ENCODE measurements at places on chromosomes 3 and 15.

GRCh38 chr15:83762367-83762766 is 108.4 kb downstream of the ADAMTSL3 start:
- DNase-seq, result no peak

- no peak for DNase-seq
These were observed 40.6 kb upstream of the ADPGK start for GRCh38 chr15:72824112-72824511.

- no peak for DNase-seq
These were observed 16.7 kb upstream of the TBL1XR1 start for GRCh38 chr3:177213801-177214535.

DNA sequence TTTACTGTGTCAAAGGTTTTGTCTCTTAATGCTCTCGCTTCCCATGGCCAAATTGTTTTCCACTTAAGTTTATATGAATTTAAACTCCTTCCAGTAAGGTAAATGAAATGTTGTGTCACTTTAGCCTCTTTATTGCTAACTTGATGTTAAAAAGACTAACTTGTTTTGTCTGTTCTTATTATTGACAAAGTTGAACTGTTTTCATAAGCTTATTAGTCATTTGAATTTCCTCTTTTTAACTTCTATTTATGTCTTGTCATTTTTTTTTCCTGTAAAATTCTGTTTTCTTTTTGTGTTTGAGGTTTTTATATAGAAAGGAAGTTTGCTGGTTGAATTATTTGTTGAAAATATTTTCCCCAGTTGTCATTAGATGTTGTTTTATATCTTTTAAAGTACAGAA is 25.8 kb downstream of the FAM98B start:
- DNase-seq, result no peak

DNA sequence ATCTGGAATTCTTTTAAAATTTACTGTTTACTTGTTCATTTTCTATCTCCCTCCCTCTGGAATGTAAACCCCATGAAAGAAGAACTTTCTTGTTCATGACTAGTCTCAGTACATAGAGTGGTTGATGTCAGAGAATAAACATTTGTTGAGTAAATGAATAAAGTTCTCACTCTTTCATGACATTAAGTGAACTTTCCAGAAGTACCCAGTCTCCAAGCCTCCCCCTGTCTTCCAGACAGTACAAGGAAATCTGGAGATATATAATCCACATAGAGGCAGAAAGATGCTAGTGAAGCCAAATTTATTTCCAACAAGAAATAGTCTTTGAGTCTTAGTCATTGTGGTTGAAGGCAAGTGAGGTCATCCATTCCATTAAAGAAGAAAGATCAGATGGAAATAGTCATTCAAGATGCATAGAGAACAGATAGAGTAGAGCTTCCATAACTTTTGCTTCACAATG is 71.5 kb upstream of the GALNT15 start:
- DNase-seq, result no peak

DNA sequence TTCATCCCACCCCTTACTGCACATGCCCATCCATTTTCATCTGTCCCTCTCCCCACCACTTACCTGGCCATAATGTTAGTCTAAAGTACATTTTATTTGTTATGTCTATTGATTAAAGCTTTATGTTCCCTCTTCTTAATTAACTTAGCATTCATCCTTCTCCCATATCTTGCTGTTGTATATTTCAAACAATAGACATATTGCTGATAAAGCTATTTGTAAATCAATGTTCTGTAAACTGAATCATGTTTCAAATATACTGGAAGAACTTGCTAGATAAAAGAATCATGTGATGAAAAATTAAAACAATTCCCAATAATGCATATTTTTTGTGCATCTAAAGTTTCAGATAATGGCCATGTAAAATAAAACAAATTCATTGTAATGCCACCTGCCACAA is 249.2 kb downstream of the IGSF11 start:
- DNase-seq, result no peak

DNA sequence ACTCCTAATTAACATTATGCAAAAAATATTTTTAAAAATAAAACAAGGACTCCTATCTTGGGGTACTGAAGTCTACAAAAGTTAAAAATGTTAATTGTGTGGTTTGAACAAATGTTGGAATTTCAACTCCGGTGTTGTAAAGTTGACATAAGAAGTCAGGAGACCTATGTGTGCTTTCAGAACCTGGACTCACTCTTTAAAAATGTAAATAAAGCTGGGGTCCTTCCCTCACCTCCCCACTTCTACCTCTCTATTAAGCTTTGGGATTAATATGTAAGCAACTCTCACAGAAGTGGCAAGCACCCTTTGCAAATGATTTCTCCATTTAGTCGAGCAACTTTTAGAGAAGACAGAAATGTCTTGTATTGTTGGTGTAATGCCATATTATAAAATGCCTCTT is 11.9 kb downstream of the MEIS2 start:
- no peak for DNase-seq

GRCh38 chr15:92326236-92326635 is 67.4 kb upstream of the ST8SIA2 start:
- DNase-seq, result no peak

GRCh38 chr3:134852893-134853351 is 57.9 kb downstream of the EPHB1 start:
- DNase-seq, result no peak

GRCh38 chr3:94862703-94863102 is 799.8 kb downstream of the NSUN3 start:
- no peak for DNase-seq

DNA sequence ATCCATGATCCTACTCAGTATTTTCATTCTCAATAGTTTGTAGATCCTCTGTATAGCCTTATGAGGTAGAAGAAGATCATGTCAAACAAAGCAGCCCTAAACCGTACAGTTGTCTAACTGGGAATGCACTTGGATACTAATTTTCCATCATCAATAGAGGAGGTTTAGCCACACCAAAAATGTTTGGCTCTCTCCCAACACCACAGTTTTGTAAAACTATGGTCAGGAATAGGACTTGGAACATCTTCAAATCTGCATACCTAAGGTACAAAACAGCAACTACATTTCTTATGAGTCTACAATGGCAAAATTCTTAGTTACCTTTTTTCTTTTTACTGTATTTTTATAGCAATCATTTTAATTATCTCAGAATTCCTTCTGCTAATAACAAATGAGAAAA is 1001.6 kb downstream of the ROBO2 start:
- DNase-seq, result no peak

- no peak for DNase-seq
These were observed 50.3 kb upstream of the SELENOK start for GRCh38 chr3:53941950-53942349.

DNA sequence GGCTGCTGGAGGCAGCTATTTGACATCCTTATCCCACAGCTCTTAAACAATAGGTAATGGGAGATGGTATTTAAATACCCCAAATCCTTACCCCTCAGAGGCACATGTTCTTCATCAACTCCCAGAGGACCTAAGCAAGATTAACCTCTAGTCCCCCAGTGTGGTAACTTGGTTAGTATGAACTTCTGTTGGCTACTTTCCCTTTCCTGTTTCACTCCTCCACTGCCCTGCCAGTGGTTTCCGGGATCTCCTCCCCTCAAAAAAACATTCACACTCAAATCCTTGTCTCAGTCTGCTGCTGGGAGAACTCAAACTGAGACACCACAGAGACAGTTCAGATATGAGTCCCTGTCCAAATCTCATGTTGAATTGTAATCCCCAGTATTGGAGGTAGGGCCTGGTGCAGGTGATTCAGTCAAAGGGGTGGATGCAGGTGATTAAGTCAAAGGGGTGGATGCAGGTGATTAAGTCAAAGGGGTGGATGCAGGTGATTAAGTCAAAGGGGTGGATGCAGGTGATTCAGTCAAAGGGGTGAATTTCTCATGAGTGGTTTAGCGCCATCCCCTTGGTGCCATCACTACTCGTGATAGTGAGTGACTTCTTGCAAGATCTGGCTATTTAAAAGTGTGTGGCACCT is 335.0 kb upstream of the CTNNB1 start:
- DNase-seq, result no peak

DNA sequence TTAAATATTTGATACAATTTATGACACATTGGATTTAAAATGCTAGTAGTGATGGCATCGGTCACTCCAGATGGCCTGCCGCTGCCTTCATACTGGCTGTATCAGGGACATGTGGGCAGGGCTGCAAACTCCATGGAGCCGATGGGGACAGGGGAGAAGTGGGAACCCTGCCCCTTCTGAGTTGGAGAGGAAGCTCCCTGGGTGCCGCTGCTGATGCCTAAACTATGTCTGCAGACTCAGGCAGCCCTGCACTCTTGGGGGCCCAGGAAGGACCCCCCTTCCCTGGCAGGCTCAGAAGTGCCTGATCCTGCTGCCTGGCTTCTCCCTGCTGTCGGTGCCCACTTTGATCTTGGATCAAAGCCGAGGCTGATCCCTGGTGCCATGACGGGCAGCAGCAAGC is 1522.1 kb downstream of the OTOL1 start:
- DNase-seq, result no peak

- DNase-seq, result peak; percentile 53
These were observed 41.6 kb downstream of the KLHL18 start for GRCh38 chr3:47324278-47324865.

GRCh38 chr15:62977952-62978811 is 64.4 kb upstream of the TPM1 start:
- DNase-seq, result no peak

DNA sequence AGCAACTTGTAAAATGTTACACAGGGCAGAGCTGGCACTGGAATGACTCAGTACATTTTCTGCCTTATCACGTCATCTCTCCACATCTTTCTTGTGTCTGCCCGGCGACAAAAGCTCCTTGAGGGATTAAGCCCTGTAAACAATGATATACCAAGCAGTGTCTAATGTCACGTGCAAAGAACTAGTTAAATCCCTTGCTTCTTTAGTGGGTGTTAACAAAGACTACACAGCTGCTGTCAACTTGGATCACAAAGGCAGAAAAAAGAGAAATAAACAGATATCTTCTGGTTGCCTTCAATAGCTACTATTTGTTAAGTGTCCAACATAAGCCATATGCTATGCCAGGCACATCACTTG is 48.1 kb upstream of the FRMD4B start:
- DNase-seq, result no peak

DNA sequence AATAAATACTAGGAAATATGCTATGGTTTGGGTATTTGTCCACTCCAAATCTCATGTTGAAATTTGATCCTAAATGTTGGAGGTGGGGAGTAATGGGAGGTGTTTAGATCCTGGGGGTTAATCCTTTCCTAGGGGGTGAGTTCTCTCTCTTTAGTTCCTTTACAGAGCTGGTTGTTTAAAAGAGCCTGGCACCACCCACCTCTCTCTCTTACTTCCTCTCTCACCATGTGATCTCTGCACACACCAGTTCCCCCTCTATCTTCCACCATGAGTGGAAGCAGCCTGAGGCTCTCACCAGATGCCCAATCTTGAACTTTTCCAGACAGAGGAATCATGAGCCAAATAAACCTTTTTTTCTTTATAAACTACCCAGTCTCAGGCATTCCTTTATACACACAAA is 10.5 kb downstream of the SLC24A5 start:
- no peak for DNase-seq

DNA sequence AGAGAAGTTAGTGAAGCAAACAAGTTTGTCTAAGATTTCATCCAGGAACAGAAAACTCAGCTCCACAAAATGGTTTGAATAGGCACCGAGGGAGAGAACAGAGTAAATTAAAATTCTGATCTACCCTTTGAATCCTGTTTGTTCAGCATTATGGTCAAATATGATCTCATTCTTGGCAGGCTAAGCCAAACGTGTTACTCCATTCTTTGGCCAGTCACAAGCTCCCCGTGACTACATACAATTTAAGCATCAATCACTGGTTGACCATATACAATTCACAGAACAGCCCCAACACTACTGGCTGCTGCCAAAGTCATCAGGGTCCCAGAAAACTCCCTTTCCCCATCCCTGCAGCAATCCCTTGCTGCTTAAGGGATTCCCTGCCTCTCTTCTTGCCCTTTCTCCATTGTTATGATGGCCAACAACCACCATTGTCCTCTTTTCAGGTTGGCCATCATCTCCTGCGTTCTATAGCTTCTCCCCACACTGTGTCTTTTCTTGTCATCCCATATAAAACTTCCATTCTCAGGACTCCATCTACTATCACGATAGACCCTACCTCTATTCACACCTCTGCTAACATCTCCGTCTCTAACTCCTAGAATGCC is 46.3 kb downstream of the GOLIM4 start:
- no peak for DNase-seq

DNA sequence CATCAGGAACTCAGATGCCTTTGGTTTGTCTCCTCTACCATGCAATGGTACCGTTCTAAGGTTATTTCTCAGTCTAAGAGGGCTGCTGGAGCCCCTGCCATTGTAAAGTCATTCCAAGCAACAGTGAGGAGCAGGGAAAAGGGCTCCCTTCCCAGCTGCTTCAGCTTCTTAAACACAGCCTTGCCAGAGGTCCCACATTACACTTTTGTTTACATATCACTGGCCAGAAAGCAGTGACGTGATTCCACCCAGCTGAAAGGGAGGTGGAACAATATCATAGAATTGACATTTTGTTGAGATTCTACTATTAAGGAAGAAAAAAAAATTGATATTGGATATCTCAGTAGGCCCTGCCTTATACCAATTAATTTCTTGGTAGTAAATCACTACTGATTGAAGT is 194.6 kb downstream of the SUCLG2 start:
- DNase-seq, result no peak

DNA sequence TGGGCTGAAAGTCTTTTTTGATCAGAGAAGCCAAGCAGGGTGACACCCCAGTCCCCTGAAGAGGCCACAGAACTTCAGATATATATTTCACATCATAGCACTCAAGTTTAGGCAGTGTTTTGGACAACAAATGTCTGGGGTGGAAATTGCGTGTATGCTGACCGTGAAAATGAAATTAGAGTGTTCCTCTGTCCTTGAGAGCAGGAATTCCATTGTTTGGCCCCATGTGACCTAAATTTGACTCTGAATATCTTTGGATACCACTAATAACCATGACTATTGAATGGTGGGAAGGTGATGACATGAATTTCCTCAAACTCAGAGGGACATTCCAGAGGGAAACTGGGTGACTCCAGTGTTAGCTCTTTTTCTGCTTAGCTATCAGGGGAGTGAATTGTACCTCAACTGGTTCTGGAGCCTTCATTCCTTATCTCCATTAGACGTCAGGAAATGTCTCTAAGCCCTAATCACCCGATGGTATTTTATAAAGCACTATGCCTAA is 263.5 kb upstream of the RASGRP1 start:
- no peak for DNase-seq

DNA sequence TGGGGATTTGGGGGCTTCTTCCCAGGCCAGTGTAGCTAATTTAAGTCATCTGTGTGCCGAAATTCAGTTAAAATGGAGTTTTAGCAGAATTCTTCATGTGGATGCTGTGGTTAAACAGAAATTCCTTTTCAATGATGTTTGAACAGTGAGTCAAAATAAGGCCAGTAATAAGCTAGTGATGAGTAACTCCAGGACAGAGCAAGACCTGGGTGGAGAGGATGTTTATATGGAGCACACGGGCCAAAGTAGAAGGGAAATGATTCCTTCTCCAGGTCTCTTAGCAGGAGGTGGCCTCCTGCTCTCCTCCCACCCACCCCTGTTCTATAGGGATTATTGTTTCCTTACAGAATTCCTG is 31.9 kb upstream of the UACA start:
- DNase-seq, result peak; percentile 83

DNA sequence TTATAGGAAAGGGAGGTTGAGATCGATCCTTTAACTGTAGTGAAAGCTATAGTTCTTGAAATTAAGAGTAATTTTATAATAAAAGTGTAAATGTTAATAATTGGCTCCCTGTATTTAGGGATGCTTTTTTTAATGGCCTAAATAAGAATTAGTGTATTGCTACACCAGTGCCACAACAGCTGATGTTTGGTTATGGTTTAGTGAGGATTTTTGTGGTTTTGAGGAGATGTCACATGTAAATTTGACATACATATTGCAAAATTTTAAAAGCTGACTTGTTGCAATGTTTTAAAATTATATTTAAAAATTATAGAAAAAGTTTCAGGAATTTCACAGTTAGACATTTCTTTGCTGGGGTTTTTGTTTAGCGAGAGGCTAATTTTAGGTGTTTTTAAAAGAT is 3.9 kb downstream of the TSC22D2 start:
- no peak for DNase-seq
